ENCODE measurements at places on chromosomes 16 and 17.

DNA sequence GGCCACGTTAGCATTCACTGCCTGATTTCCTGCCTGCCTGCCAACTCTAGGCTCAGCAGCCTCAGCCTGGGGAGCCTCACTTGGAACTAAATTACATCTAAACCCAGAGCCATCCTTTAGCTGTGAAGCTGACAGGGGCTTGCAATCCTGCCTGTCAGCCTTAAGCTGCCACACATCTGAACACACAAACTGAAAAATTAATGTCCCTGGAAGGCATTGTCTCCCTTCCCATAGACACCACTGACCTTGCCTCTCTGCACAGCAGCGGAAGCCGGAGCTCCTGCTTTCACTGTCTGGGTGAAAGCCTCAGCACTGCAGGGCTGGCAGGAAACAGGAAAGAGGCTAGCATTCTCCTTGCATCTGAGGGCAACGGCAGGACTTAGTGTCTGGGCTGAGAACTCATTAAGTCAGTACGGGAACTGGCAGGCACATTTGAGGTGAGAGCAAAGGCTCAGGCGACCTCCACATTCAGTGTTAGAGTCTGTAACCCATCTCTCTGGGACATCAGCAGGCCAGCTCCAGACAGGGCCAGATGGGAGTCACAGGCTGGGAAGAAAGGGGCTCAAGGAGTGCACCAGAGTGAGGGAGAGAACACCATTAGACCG lies 452.4 kb upstream of the C16orf82 start:
- no peak for DNase-seq

GRCh38 chr16:11957591-11958395 lies 7.2 kb upstream of the TNFRSF17 start:
- no peak for DNase-seq

DNA sequence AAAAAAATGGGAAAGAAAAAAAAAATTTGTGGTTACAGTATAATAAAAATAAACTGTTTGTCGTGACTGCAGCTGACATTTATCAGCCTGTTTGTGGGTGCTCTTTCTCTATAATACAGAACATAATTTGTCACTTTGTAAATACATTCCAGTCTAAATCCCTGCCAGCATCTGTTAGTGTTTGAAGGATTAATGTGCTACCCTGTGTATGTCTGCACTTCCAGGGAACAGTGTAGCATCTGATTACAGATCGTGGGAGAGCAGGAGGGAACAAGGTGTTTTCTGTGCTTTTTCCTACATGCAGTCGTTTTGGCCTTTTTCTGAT lies 265.1 kb downstream of the WWOX start:
- no peak for DNase-seq

GRCh38 chr17:9912121-9913099 lies 7.3 kb upstream of the RCVRN start:
- no peak for DNase-seq

DNA sequence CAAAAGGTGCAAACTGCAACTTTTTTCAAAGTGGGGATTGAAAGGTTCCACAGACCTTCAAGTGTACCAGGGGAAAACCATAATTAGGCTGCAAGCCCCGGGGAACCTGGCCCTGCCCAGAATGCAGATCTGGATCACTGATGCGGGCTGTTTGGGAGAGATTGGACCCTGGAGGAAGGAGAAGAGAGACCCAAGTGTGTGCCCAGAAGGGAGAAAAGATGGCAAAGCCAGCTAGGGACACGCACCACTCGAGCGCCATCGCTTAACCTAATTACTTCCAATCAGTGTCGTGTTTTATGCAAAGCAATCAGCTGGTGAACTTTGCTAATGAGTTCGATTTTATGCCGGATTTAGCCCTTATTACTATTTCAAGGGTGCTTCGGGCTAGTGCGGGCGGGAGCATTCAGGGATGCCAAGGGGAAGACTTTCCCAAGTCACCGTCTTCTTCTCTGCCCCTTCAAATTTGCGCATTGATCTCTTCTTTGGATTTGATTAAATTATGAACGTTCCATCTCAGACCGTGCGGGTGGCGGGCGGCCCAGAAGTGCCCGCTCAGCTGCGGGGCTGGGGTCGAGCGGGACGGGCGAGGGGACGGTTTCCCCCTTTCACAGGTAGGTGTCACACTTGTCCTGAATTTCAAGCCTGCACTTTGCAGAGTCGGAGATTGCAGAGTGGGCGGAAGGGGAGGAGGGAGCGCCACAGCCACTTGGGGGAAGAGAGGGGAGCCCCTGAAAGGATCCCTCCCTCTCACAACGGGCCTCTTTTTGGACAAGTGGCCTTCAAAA lies 4.0 kb downstream of the IRX5 start:
- peak; percentile 9 for DNase-seq

GRCh38 chr16:84513123-84513522 lies 8.7 kb upstream of the MEAK7 start:
- no peak for DNase-seq

- DNase-seq, result no peak
Measured at GRCh38 chr17:78026381-78026780, 67.9 kb downstream of the TNRC6C start.

GRCh38 chr16:75311383-75311938 lies 60.0 kb upstream of the BCAR1 start:
- DNase-seq, result no peak

- DNase-seq, result peak; percentile 31
Measured at GRCh38 chr16:17062676-17063075, 408.1 kb downstream of the XYLT1 start.

DNA sequence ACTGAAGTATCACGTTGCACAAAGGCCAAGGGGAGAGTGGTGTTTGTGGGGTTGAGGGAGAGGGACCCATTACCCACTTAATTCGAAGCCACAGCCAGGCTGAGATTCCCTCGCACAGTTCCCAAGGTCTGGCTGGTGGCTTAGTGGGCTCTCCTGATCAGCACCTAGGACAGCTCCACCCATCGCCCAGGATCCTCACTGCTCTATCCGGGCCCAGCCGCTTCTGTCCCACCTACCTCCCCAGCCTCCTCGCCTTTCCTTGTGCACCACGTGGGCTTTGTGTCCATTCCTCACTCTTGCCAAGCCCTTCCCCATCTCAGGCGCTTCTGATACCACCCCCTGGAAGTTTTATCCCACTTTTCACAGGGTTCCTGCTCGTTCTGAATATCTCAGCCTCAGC lies 163.5 kb downstream of the CCT6B start:
- no peak for DNase-seq

DNA sequence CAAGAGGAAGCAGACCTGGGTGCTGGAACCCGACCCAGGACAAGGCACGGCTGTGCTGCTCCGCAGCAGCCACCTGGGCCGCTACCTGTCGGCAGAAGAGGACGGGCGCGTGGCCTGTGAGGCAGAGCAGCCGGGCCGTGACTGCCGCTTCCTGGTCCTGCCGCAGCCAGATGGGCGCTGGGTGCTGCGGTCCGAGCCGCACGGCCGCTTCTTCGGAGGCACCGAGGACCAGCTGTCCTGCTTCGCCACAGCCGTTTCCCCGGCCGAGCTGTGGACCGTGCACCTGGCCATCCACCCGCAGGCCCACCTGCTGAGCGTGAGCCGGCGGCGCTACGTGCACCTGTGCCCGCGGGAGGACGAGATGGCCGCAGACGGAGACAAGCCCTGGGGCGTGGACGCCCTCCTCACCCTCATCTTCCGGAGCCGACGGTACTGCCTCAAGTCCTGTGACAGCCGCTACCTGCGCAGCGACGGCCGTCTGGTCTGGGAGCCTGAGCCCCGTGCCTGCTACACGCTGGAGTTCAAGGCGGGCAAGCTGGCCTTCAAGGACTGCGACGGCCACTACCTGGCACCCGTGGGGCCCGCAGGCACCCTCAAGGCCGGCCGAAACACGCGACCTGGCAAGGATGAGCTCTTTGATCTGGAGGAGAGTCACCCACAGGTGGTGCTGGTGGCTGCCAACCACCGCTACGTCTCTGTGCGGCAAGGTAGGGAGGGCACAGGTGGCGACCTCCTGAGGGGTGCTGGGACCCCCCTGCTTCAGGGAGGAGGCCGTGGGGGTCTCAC lies 667 bp downstream of the FSCN2 start:
- DNase-seq, result peak; percentile 53

- no peak for DNase-seq
Measured at GRCh38 chr16:66549284-66550131, at the start of gene TK2. TK2 (minus strand) TSS chr16:66550122; CDS start chr16:66550061, 61 bp downstream.

GRCh38 chr17:29622337-29623282 lies at the start of gene CORO6:
CORO6 (minus strand) TSS chr17:29622912; CDS start chr17:29621421, 1,491 bp downstream.
- DNase-seq, result peak; percentile 35

GRCh38 chr16:22693638-22694340 lies 120.2 kb upstream of the HS3ST2 start:
- no peak for DNase-seq

GRCh38 chr16:53545433-53545832 lies 42.4 kb upstream of the AKTIP start:
- no peak for DNase-seq

GRCh38 chr17:66172691-66173223 lies 19.2 kb downstream of the CEP112 start:
- DNase-seq, result no peak

GRCh38 chr17:46742565-46743270 lies 75.8 kb downstream of the WNT3 start:
- no peak for DNase-seq

DNA sequence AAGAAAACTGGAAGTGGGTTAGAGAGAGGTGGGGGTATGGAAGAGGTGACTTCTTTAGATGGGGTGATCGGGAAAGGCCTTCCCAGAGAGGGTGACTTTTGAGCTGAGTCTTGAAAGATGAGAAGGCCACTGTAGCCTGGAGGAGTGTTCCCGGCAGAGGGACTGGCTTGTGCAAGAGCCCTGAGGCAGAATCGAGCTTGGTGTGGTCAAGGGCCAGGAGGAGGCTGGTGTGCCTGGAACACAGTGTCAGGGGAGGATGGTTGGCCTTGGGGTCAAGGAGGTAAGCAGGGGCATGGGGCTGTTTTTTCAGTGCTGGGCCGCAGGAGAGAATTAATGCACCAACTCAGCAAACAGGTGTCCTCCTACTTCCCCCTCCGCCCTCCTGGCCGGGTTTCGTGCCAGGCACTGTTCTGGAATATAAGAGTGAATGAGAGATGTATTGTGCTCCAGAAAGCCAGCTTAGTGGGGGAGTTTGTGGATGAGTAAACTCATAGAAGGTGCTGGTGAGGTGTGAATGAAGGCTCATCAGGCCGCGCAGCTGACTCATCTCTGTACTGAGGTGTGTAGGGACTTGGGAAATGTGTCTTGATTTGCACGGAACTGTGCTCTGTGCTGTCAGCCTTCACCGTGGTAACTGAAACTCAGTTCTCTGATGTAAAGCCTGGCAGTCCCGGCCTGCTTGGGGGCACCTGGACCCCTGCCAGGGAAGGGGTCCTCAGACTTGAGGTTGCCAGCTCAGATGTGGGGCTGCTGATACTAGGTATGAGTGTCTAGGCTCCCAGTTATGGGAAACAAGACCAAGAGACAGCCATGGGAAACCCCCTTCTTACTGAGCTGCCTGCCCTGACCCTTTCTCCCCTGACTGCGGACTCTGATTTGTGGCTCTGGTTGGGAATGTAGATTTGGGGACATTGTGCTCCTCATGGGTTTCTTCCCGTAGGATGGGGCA lies 15.3 kb downstream of the KSR1 start:
- no peak for DNase-seq

DNA sequence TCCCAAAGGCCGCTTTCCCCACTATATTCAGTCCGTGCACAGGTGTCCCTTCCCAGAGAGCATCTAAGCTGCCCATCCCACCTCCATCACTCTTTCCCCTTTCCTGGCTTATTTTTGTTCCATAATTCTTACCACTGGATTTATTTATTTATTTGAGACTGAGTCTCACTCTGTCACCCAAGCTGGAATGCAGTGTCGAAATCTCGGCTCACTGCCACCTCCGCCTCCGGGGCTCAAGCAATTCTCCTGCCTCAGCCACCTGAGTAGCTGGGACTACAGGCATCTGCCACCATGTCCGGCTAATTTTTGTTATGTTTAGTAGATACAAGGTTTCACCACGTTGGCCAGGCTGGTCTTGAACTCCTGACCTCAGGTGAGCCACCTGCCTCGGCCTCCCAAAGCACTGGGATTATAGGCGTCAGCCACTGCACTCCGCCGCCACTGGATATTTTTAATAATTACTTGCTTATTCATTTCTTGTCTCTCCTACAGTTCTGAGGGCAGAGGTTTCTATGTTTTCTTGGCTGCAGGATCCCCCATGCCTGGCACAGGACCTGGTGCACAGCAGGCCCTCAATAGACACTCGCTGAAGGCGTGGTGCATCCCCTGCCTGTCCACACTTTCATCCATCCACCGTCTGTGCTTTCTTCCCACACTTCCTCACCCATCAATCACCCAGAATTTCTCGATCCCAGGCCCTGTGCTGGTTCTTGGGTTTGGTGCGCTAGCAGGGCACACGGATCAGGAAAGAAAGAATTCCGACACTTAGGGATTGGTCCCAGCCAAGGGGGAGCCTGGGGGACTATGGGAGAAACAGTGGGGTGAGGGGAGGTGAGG lies 9.9 kb upstream of the ADGRG1 start:
- no peak for DNase-seq

- no peak for DNase-seq
Measured at GRCh38 chr17:66514227-66514806, 211.9 kb downstream of the PRKCA start.

- DNase-seq, result no peak
Measured at GRCh38 chr16:1903845-1904840, 14.1 kb downstream of the HS3ST6 start.

DNA sequence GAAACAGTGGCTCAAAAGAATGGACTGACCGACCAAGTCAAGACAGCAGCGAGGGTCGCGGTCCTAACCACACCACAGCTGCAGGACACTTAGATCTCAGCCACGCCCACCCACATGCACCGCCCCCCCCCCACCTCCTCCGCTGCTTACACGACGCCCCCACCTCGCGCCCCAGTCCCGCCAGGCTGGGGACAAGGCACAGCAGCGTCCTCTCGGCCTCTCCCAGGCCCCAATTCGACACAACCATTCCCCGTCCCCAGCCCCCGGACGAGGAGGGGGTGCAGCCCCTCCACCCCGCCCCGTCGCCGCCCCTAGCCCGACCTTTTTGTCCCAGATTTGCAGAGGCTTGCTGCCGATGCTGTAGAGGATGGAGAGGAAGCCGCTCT lies 477 bp downstream of the CFAP20 start:
- DNase-seq, result peak; percentile 20

- no peak for DNase-seq
Measured at GRCh38 chr16:30482366-30482765, 9.8 kb downstream of the ITGAL start.

GRCh38 chr16:27383556-27384243 lies 18.3 kb upstream of the IL21R start:
- no peak for DNase-seq

DNA sequence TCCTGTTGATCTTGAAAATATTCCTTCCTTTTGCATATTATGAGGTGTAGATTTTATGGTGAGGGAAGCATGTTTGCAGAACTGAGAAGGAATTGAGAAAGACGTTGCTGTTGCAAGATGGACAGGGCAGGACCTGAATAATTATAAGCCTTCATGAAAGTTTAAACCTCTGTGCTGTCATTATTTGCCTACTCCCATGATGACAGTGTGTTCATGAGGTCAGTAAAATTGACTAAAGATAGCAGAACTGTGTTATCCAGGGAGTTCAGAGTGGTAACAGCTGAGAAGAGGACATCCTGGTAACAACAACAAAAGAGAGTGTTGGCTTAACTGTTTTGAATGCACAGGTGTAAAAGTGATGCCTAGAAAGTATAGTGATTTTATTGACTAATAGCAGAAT lies 45.3 kb upstream of the HLF start:
- DNase-seq, result no peak

GRCh38 chr16:20315764-20316163 lies 11.5 kb downstream of the GP2 start:
- no peak for DNase-seq
